NCI-H460 (cell line): ENCODE measurements at places on chromosomes 7 and 10.

- no peak for DNase-seq
Measured at GRCh38 chr10:89458784-89459183, 44.4 kb downstream of the IFIT5 start.

- no peak for DNase-seq
Measured at GRCh38 chr10:126198681-126199080, 189.6 kb downstream of the ADAM12 start.

DNA sequence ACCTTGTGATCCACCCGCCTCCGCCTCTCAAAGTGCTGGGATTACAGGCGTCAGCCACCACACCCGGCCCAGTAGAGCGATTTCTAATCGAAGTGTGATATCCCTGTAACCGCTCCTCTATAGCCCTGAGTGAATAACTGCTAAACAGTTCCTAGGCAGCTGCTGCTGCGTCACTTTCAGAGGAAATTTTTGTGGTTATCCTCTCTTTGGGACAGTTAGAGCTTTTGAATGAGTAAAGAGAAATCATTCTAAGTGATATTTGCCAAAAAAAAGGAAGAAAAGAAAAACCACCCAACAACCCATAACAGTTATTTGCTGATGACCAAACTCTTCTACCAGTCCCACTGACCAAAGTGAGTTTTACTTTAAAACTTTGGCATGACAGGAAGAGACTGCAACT, 59.9 kb downstream of the MKX start:
- no peak for DNase-seq

DNA sequence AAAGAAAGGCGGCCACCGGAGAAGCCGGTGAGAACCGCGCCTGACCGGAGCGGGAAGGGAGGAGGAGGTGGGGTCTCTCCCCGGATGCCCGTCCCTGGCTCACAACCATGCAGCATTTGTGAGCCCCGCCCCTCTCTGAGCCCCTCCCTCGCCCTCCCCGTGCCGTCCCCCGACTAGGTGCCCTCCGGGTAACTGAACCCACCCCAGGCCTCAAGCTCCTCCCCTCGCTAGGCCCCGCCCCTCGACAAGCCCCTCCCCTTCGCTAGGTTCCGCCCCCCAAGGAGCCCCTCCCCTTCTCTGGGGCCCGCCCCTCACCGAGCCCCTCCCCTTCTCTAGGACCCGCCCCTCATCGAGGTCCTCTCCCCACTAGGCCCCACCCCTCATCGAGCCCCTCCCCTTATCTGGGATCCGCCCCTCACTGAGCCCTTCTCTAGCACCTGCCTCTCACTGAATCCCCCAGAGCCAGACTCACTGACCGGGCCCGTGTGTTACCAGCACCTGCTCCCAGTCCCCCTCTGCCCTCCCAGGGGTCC, 42.2 kb upstream of the HSPB1 start:
- peak; percentile 29 for DNase-seq

- DNase-seq: peak; percentile 2
Measured at GRCh38 chr10:72625276-72625607, 637 bp downstream of the MICU1 start.

GRCh38 chr7:19113855-19114550, 3.4 kb downstream of the TWIST1 start:
- DNase-seq: no peak

- no peak for DNase-seq
Measured at GRCh38 chr7:5574770-5575269, 151.2 kb upstream of the TNRC18 start.

DNA sequence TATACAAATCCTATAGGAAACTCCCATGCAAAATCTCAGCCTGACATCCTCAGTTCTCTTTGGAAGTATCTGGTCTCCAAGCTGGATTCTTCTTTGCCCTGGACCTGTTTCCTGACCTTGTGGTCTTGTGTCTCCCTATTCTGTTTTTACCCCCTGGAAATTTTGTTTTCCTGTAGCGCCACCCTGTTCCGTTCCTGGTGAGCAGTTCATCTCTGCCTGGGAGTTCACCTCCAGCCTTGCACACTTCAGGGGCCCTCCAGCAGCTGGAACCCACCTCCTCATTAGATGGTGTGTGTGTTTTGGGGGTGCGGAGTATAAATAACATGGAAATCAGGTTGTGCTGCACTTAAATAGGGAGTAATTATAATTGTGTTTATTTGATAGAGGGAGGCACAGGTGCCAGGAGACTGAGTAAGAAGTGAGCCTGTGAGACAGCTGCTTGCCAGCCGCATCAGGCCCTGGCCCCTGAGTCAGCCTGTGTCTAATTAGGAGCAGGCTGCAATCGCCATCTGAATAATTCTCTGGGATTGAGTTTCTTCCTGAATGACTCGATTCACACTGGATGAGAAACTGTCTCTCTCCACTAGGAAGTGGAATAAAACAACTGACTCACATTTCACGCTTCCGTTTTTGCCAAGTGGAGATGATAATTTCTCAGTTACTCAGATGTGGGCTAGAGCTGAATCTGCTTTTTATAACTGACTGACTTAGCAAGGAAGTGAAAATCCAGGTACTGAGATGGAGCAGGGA, 69.4 kb upstream of the HECTD2 start:
- peak; percentile 69 for DNase-seq

DNA sequence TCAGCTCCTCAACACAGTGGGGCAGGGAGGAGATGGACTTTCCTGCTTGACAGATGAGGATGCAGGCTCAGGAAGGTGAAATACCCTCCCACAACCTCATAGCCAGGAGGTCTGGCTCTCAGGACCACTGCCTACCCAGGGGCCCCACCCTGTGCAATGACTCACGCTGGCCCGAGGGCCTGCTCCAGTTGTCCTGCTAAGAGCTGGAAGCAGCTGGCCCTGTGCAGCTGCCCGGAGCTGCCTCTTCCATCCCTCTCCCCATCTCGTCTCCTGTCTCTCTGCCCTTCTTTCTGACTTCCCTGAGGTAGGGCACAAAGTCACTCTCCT, 123.9 kb downstream of the ZMIZ1 start:
- no peak for DNase-seq

DNA sequence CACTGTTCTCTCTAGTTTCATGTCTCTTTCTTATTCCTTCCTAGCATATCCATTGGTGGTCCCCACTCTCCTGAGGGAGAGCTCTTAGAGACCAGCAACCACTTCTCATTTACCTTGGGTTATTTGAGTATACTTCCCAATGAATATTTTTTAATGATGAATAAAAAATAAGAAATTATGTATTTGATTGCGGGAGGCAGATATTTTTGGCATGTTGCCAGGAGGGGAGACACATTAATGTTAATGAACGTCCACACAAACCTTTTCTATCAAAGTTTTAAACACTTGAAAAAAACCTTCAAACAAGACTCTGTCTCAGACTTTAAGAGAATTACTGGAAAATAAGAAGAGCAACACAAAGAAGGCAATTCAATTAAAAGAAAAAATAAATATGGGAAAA, 260.6 kb upstream of the MAGI2 start:
- DNase-seq: no peak

DNA sequence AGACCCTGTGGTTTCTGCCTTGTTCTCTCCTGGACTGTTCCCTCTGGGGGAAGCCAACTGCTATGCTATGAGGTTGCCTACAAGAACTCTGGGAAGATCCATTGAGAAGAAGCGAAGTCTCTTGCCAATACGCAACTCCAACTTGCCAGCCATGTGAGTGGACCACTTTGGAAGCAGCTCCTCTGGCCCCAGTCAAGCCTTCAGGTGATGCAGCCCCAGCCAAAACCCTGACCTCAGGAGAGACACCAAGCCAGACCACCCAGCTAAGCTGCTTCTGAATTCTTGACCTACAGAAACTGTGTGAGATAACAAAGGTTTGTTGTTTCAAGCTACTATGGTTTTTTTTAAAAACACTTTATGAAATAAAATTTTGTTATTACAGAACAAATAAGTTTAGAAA, 20.2 kb upstream of the MYL7 start:
- no peak for DNase-seq

DNA sequence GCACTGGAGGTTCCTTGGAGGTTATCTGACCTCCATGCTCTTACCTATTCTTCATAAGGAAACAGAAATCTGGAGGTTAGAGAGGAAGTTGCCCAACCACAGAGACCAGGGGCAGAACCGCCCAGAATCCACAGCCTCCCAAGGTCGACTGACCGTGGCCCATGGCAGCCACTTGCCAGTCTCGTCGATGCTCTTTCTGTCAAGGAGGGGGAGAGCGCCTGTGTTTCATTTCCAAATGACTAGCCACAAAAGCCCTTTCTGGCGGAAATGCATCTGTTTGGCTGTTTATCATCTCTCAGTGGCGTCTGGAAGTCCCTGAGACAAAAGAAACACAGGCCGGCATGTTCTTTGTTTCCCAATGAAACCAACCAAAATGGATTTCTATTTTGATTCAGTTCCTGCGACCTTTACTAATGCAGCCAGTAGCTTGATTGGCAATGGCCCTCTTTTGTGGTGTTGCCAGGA, 2.9 kb downstream of the RAMP3 start:
- no peak for DNase-seq

DNA sequence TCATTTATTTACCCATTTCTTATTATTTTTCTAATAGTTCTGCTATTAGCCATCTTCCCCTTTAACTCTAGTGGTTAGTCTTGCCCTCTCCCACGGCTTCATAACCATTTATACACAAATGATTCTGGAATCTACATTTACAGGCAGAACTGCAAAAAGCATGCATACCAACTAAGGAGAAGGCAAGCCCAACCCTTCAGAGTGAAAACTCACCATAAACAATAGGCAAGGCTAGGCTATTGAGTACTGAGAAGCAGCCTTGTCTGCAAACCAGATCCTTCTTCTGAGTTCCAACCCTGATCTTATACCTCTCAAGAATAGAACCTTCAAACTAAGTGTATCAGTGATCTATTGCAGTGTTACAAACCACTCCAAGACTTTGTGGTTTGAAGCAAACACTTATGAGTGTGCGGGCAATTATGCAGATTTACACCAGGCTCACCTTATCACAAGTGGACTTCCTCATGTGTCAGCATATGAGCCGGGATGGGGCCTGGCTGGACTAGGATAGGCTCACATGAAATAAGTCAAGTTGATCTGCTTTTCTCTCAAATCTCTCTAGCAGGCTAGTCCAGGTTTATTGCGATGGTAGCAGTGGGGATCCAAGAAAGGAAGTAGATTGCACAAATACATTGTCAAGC, 896.9 kb upstream of the PHF14 start:
- no peak for DNase-seq

DNA sequence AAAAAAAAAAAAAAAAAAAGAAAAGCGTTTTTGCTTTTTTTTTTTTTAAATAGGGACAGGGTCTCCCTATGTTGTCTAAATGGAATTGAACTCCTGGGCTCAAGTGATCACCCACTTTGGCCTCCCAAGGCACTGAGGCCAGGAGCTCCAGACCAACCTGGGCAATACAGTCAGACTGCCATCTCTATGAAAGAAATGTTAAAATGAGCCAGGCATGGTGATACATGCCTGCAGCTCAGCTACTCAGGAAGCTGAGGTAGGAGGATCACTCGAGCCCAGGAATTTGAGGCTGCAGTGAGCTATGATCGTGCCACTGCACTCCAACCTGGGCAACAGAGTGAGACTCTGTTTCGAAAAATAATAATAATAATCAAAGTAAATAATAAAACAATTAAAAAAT, 16.5 kb upstream of the LMTK2 start:
- no peak for DNase-seq

GRCh38 chr7:42926204-42926603, 5.8 kb downstream of the PSMA2 start:
- DNase-seq: no peak

- no peak for DNase-seq
Measured at GRCh38 chr7:85681241-85681640, 494.4 kb upstream of the SEMA3D start.

DNA sequence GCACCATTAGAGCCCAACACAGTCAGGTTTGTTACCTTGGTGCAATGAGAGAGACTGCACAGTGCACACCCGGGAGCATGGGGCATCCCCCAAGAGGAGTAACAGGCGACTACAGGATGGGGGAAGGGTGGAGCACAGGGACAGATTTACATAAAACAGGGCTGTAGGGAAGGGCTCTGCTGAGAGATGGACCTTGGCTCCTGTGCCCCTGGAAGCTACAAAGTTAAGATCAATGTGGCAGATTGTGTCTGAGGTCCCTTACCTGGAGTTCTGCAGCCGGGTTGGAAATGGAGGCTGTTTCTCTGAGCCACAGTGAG, 13.7 kb upstream of the SLC18A3 start:
- no peak for DNase-seq

- DNase-seq: no peak
Measured at GRCh38 chr10:122361046-122361445, 13.5 kb upstream of the PLEKHA1 start.

GRCh38 chr7:144408121-144408520, 4.6 kb upstream of the NOBOX start:
- no peak for DNase-seq

DNA sequence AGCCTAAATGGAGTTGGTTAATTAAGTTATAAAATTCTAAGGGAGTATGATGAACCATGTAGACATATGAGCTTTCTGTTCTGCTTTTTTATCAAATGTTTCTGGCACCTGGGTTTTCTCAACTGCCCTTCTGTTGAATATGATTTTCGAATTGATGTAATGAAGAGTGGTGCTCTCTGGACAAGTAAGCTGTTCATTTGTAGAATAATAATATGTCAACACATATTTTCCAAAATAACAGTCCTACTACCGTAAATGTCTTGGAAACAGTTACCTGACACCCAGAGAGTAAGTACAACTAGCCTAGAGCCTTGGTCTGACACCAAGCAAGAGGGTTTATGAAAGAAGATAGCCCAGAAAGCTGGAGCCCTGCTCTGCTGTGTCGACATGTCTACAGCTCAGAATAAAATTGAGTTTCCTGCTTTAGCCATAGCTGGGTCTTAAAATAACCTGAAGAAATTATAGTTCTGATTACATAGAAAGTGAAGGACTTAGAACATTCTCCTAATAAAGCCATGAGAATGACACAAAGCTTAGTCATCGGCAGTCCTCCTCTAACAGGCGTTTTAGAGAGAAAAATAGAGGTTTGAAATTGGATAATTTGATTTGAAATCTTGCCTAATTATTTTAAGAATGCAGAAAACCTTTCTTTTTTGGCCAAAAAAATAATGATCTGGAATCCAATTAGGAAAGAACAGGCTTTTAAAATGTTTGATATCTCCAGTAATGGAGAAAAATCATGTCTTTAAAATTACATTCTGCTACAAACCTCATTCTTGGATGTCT, 25.1 kb downstream of the HDAC9 start:
- no peak for DNase-seq

GRCh38 chr10:70592186-70592735, 10.3 kb downstream of the PRF1 start:
- no peak for DNase-seq
